Fibroblast of upper back skin (primary cell): ENCODE measurements at places on chromosomes 3 and 15.
A peak's percentile ranks its signal among the peaks of the same experiment; 100 is the strongest.

DNA sequence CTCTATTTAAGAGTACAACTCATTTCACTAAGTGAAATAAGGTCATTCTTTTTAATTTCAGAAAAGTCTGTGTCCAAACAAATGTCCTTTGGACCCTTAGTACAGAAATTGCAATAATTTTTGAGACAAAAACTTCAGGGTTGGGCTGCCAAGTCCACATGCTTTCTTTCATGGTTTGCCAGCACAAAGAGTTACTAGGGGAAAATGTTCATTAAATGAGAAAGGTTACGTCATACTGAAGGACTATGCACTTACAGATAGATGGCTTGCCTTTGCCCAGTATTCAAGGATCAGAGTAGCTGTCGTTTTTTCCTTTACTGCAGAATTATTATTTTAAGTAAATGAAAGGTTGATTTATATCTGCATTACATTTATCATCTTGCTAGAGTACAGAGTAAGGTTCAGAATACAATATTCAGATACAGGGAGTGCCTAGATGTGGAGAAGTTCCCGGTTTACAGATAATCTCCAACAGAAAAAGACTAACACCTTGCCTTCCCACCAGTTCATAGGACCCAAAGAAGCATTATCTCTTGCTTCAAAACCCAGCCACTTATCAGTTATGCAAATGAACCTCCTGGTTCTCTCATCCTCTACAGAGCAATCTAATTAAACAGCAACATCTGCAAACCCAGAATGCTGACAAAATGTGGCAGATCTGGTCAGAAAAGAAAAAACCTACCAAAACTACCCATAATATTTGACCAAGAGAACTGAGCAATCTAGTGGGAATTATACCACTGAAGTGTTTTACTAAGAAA is 179.3 kb downstream of the FRMD5 start:
- DNase-seq = peak; percentile 22

DNA sequence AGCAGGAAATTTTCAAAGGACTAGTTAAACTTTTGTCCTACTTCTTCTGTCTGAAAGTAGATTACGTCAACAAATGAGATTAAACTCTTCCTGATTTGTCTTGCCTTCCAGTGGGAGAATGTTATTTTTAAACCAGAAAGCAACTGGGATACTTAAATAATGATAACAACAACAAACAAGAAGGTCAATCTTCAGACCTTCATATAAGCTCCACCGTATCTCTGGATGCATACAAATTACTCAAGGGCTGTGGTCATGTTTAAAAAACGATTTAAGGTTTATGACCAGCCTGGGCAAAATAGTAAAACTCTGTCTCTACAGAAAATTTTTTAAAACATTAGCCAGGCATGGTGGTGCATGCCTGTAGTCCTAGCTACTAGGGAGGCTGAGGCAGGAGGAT is 145.3 kb upstream of the NPHP3 start:
- no peak for DNase-seq

- no peak for DNase-seq
Measured at GRCh38 chr3:156102267-156102931, 18.0 kb upstream of the KCNAB1 start.

GRCh38 chr15:87752250-87752951 is 504.1 kb downstream of the NTRK3 start:
- DNase-seq = peak; percentile 96

DNA sequence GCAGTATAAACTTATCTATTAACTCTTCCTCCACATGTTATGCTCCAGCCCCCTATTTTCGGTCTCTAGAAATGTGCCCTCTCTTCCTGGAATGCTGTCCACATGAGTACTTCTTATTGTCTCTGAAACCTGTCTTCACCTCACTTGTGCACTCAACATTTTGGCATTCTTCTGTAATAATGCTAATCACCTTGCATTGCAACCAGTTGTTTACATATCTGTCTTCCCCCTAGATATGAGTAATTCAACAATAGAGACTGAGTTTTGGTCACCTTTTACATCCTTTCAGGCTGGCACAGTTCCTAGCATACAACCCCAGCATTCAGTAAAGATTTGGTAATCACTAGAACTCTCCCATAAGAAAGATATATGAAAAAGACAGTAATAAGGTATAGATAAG is 17.2 kb downstream of the CCDC80 start:
- DNase-seq = no peak
